Stimulated activated effector memory CD8-positive, alpha-beta T cell treated with anti-CD3 and anti-CD28 coated beads, Interleukin-12 subunit alpha, Interleukin-12 subunit beta, amount 100 ng/mL, for 72 hours (primary cell): ENCODE measurements at places on chromosomes 5 and 9.

GRCh38 chr9:117095081-117095480 lies 319.8 kb downstream of the ASTN2 start:
- no peak for DNase-seq

GRCh38 chr9:5871785-5872184 lies 18.9 kb upstream of the MLANA start:
- DNase-seq = no peak

- DNase-seq = no peak
Observed at GRCh38 chr9:91059713-91060112, 258.1 kb downstream of the SYK start.

DNA sequence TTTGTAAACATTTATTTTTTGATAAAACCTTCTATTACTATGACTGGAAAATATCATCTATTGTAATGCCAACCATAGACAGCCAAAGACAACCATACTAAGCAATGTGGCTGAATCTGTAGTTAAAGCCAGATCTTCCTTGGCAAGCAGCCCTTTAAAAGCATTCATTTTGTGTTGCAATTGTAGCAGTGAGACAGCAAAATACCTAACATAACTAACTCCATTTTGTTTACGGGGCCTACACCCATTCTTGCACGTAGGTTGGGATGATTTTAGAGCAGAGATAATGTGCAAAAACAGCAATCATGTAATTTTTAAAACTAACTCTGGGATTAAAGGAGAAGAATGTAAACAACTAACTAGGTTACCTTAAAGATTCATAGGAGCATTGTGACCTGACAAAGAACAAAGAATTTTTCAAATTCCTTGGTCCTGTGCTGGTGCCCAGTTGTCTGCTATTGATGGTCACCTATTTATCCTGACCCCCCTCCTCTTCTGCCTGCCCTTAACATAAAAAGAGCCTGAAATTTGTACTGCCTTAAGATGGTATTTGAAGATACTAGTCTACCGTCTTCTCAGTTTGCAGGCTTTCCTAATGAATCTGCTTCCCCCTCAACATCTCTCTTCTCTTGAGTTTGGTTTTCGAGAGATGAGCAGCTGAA lies 10.6 kb downstream of the IFNA1 start:
- no peak for DNase-seq

DNA sequence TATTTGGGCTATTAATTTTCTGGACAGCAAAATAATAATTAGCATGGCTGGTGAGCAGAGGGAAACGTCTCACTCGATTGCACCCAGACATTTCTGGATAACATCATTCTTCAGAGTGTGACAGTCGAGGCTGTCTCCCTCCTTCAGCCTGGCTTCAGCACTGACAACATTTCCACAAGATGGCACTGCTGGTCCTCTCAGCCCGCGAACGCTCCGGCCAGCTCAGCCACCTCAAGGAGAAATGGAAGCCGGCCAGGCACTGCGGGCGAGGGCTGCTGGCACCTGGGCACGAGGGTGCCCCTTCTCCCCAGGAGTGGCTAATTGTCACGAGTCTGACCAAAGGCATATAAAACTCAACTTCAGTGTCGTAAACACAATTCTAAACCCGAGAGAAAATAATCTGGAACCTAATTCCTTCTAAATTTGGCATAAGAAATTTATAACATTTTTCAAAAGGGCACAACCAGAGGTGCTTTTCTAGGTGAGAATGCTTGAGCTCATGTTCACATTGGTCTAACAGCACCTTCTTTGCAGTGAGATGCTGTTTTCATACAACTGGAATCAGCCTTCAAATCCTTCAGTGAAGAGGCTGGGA lies 65.9 kb downstream of the DAP start:
- no peak for DNase-seq

GRCh38 chr5:67607958-67608357 lies 411.4 kb upstream of the CD180 start:
- no peak for DNase-seq

- DNase-seq = no peak
Observed at GRCh38 chr5:38650946-38651345, 94.5 kb upstream of the LIFR start.

GRCh38 chr5:68409259-68409658 lies 193.7 kb downstream of the PIK3R1 start:
- no peak for DNase-seq

DNA sequence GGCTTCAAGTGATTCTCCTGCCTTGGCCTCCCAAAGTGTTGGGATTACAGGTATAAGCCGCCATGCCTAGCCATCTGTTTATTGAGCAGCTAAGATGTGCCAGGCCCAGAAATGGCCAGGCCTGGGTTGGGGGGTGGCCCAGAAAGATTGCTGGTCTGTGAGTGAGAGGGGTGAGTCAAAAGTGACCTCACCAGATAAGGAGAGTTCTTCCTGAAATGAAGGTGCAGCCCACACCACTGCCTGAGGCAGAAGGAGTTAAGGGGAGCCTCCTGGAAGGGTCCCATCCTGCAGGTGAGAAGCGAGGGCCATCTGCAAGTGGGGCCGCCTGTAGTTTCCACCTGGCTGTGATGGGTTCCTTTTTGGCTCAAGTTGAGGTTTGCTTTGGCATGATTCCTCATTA lies 96.9 kb upstream of the KLF4 start:
- no peak for DNase-seq

DNA sequence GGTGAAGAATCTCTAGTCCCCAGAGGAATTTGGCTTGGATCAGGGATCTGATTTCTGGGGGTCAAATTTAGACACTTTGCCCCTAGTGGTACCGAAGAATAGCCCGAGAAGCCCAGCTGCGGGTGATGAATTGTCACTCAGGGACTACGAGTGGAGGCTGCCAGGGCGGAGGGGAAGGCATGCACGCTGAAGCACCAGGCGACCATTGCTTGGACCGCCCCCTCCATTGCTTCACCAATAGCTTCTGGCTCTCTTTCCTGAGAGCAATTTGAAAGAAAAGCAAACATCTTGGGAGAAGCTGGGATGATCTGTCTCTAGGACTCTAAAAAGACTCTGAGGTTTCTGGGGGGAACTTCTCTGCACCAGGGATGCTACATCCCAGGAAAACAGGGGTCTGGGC lies 137.6 kb downstream of the CRB2 start:
- DNase-seq = no peak

DNA sequence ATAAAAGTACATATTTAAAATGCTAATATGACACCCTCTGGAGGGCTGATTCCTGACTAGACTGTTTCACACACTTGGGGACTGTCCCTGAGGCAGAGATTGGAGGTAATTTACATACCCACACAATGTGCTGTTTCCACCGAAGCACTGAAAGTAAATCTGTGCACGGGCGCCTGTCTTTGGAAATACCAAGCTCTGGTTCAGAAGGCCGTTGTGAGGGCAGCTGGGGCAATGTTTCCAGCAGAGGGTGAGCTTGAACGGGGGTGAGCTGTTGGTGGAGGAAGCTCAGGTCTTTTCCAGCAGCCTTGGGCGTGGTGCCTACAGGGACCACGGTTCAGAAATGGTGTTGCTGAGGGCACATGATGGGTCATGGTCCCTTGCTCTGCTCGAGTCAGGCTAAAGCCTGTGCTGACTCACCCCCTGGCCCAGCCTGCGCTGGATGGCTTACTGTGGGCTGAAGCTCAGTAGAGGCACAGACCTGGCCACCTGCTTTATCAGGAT lies 25.8 kb upstream of the HMCN2 start:
- DNase-seq = no peak

GRCh38 chr5:109034306-109034705 lies 286.6 kb downstream of the FER start:
- no peak for DNase-seq

- no peak for DNase-seq
Observed at GRCh38 chr5:158458086-158458485, 599.1 kb upstream of the CLINT1 start.

GRCh38 chr9:108928386-108928785 lies 5.5 kb downstream of the ELP1 start:
- no peak for DNase-seq

DNA sequence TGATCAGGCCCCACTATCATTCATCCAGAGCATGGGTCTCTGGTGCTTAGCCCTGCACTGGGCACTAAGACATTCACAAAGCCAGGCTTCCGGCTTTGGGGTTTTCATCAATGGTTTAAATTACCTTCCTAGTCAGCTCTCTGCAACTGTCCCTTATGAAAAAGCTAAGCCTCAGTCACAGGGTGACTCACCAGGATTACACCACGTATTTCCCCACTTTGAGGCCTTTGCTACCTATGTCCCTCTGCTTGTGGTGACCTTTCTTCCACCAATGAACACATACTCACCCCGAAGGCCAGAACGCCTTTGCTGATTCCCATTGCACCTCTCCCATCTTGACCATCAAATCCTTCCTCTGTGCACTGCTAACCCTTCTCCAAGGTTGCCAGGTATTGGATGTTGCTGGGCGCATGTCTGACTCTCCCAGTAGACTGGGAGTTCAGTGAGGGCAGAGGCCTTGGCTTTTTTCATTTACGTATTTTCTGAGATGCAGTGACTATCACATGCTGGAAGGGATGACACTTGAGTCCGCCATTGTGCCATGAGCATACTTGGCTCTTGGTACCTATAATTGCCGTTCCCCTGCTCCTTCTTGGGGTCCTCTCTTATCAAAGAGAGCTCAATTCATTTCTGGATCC lies 58.7 kb upstream of the TNFSF8 start:
- peak; percentile 72 for DNase-seq

DNA sequence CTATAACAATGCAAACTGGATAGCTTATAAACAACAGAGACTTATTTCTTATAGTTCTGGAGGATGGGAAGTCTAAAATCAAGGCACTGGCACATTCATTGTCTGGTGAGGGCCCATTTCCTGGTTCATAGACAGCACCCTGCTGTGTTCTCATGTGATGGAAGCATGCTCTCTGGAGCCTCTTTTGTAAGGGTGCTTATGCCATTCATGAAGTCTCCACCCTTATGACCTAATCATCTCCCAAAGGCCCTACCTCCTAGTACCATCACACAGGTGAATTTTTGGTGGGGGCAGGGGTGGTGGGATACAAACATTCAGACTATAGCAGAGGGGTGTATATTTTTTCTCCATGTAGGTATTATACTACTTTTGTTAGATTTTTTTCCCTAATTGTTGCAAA lies 92.4 kb downstream of the UNC13B start:
- no peak for DNase-seq

DNA sequence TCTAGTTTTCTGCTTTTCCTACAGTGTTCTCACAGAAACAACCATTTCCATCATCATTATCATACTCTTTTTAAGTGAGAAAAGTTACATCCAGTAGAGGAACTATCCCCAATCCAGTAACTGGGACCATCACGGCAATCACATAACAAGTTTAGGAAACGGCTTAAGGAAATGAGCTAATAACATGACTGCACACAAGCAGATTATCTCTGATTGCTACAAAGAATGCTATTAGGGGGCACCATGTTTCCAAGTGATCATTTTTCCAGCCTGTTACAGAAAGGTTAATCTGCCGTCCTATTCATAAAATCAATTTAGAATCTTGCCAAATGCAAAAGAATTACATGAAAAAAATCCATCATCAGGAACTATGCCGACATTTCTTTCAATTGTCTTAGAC lies 94.6 kb downstream of the EFNA5 start:
- DNase-seq = no peak

GRCh38 chr9:118992813-118993794 lies 376.1 kb downstream of the BRINP1 start:
- DNase-seq = no peak

GRCh38 chr5:90473396-90474234 lies 956 bp downstream of the MBLAC2 start:
- peak; percentile 66 for DNase-seq

DNA sequence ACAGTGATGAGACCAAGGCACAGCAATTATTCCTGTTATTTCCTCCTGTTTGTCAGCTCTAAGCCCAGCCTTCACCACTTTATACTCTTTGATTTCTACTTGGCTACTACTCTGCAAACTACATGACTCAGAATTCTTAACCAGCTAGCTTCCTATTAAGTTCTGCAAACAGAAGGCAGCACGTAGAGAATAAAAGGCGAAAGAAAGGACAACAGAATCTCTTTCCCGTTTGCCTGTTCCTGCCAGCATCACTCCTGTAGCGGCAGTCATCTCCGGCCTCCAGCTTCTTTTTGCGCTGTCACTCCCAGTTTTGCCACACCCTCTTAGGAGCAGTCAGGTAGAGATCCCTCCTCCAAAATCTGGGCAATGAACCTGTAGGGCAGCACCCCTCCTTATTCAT lies 29.9 kb downstream of the DPYSL3 start:
- DNase-seq = no peak

DNA sequence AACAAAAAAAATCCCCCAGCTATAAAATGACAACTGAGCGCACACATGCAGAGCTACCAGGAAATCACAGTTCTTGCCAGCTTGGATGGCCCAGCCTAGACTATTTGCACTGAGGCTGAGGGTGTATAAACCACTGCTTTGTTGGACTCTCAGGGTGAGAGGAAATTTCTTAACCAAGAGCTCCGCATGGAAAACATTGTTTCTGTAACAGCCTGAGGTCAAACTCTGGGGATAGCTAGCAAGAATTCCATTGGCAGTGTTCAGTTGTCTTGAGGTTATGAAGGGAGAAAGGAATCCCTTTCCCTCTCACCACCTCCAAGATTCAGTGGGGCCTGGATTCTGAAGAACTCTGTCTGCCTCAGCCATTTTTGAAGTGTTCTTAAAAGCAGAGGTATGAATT lies 360.0 kb downstream of the OSTF1 start:
- no peak for DNase-seq

DNA sequence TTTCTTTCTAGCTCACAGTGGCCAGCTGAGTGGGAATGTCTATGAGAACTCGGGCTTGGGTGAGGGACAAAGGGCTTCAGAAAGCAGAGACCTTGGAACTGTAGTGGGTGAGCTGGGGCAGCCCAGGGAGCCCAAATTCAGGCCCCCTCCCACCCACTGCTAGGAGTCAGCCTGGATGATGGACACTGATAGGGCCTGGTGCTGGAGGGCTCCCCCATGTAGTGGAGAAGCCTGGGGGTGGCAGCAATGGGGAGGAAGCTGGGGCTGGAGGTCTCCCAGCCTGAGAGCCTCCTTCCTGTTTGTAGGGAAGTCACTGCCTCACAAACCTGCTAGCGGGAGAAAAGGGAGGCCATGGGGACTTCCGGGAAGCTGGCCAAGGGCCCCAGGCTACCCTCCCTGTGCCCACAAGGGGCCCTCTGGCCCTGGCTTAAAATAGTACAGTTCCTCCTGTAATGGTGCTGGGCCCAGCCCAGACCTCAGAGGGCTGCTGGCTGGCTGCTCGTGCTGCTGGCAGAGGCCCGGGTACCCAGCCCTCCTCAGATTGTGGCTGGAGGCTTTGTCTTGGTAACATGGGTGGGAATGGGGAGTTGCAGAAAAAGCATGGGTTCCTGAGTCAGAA lies 6.3 kb upstream of the NR5A1 start:
- no peak for DNase-seq
